Breast epithelium (tissue), 4 donors: ENCODE measurements at places on chromosomes 7 and 10. TPM values are rescaled to one million over a fixed set of nuclear protein-coding genes. Genes with fewer than 3 reads are reported as not detected.

SRRM3 gene
- total RNA-seq: 3.4 TPM

- DNase-seq: no peak
Observed at GRCh38 chr7:30436046-30436445, 42.5 kb downstream of the NOD1 start.

DNA sequence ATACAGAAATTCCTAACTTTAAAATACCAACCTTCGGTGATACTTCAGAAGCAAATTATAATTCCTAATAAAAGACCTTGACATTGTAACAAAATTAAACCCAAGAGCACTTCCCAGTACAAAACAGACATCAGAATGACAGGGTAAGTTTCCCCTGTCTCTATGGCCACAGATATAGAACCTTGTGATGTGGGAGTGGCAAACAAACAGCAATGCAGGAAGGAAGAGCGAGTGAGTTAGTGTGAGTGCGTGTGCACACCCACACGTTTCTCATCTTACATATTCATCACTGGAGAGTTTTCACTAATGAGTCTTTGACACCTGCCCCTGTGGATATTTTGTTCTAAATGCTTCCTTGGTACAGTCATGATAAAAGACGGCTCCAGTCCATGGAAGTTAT is 72.2 kb downstream of the VWC2 start:
- DNase-seq: no peak

DNA sequence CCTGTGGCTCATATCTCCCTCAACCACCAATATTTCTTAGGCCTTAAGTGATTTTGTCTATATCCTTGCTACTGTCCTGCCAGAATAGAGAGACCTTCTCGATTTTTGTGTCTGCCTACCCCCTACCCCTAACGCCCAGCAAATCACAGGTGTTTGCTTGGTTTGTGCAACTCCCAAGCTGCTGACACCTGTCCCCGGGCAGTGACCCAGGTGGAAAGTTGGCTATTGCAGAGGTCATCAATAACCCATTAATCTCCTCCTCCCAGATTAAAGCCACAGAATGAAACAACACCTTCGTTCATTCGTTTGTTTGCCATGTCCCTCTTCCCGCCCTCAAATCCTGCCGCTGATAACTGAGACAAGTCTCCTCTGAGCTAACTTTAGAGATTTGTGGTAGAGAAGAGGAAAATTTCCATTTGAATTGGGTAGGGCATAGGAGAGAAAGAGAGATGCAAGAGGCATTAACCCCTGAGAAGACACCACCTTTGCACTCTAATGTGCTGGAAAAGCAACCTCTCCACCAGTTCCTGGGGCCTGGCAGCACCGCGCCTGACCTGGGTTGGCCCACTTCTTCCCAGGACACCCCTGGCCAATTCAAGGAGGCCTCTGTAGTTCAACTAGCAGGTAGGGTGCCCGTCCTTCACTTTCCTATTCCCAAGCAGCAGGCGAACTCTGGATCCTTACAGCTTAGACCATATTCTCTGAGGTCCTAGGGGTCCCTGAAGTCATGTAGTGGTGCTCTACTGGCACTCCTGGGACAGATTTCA is 3.0 kb downstream of the NEUROG3 start:
- no peak for DNase-seq

DNA sequence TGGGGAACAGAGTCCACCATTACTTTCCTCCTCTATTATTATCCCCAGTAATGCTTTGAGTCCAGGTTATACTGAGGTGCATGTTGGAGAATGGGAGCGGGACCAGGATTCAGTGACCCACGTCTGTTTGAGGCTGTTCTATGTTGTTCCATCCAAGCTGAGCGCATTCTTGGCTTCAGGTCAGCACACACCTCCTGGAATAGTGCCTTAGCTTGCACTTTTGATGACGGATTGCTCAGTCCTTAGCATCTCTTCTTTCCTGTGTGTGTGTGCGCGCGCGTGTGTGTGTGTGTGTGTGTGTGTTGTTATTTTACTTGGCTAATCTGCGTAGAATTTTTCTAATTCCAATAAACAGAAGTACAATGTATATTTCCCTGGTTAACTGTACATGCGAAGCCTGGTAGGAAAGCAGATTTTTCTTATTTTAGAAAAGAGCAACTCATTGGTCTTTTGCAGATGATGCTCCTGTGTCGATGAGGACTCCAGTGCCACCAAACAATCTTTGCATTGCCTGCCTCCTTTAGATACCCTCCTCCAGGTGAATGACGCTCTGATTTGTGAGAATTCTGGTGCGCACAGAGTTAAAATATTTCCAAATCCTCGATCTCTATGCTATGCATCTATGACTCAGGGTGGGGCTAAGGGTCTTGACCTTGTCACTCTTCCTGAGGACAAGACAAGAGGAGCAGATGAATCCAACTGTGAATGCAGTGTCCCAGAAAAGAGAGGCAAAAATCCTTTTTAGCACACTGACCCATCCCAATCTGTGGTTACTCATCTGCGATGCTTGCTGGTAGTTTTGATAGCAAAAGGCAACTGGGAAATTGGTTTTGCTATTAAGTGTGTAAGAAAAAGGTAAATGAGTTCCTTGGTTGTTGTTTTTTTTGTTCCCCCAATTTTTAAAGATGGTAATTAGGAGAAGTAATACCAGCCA is 13.3 kb upstream of the CELF2 start:
- no peak for DNase-seq

GRCh38 chr7:42161719-42162118 is 75.3 kb downstream of the GLI3 start:
- DNase-seq: no peak
